Cardiac muscle cell (in vitro differentiated cells and primary cell): ENCODE measurements at places on chromosomes 3 and 15.
A peak's percentile ranks its signal among the peaks of the same experiment; 100 is the strongest.

DNA sequence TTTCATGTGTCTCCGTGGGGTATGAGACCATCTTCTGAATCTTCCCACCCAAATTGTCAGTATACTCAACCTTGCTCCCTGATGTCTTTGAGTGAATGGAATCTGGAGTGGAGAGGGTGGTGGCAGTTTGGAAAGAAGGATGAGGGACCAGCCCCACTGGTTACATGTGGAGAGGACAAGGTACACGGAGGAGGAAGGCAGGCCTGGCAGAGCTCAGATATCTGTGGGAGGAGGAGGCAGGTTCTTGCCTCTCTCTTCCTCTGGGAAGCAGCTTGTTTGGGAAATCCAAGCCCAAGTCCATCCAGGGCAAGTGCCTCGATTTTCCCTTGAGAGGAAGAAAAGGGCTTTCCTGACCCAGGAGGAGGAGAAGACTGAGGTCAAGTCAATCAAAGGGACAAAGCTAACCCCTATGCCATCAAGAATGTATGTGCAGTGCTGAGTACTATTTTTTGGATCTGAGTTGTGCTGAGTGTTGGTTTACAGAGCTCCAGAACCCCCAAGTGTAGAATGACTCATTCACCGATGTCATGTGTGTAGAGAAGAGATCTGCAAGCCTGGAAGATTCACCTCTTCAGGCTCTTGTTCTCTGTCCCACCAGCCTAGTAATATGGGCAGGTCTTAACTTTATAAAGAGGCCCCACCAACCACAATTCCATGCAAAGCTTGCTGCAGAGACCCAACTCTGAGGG, 19.8 kb upstream of the LOXL1 start:
- no peak for DNase-seq

DNA sequence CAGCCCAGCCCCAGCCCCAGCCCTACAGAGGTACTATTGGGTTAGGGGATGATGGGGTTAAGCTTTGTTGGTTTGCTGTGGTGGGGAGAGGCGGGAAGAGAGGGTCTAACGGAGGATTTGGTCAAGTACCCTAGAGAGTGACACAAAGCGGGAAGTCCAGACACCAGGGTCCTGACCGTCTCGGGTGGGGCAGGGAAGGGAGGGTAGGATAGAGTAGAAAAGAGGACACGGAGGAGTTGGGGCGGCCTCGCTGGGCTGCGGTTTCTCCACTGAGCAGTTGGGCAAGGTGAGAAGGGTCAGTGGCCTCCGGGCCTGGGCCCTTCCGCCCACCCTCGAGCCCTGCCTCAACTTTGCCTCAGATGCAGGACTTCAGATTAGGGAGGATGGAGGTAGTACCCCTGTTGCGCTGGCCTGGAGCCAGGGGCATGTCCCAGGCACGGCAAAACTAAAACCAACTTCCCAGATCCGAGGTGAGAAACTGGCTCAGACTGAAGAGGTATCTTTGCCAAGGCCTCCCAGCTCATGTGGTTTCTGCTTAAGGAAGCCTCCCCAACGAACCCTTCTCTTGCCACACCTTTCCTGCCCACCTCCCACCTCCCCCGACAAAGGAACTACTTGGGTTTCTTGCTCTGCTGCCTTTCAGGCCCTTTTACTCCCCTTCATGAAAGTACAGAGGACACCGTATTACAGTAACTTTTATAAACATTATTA, 551 bp downstream of the PML start:
- no peak for DNase-seq

GRCh38 chr3:21944251-21944650, 193.2 kb upstream of the ZNF385D start:
- DNase-seq = peak; percentile 12

- DNase-seq = no peak
Observed at GRCh38 chr3:3801494-3801841, 2.2 kb downstream of the LRRN1 start.

DNA sequence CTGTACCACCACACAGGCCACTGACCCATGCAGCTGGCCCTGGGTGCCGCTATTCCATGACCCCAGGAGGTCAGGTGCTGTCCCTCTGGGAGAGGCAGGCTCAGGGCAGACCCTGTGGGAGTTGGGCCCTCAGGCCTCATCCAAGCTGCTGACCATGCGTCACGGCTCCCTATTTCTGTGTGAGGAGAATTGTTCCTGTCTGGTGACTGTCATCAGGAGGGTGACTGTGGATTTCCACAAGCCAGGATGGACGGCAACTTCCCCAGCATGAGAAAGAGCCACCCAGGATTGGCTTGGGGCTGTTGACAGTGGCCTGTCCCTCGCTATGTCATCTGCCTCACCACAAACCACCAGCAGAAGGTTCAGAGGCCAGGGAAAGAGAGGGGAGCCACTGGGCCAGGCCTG, 41.4 kb downstream of the ZDHHC19 start:
- DNase-seq = no peak

- no peak for DNase-seq
Observed at GRCh38 chr3:70849911-70850699, 537.7 kb upstream of the MDFIC2 start.

- DNase-seq = no peak
Observed at GRCh38 chr3:142734834-142735233, 11.0 kb downstream of the TRPC1 start.

- peak; percentile 79 for DNase-seq
Observed at GRCh38 chr15:96340598-96341512, 10.4 kb downstream of the NR2F2 start.

GRCh38 chr3:108100906-108101660, 10.3 kb upstream of the CD47 start:
- no peak for DNase-seq

DNA sequence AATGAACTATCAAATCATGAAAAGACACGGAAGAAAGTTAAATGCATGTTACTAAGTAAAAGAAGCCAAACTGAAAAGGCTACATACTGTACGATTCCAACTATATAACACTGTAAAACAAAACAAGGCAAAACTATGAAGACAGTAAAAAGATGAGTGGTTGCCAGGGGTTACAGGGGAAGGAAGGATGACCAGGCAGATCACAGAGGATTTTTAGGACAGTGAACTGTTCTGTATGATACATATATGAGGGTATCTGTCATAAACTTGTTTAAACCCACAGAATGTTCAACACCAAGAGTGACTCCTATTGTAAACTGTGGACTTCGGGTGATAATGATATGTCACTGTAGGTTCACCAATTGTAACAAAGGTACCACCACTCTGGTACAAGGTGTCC, 60.6 kb downstream of the CHSY1 start:
- no peak for DNase-seq

DNA sequence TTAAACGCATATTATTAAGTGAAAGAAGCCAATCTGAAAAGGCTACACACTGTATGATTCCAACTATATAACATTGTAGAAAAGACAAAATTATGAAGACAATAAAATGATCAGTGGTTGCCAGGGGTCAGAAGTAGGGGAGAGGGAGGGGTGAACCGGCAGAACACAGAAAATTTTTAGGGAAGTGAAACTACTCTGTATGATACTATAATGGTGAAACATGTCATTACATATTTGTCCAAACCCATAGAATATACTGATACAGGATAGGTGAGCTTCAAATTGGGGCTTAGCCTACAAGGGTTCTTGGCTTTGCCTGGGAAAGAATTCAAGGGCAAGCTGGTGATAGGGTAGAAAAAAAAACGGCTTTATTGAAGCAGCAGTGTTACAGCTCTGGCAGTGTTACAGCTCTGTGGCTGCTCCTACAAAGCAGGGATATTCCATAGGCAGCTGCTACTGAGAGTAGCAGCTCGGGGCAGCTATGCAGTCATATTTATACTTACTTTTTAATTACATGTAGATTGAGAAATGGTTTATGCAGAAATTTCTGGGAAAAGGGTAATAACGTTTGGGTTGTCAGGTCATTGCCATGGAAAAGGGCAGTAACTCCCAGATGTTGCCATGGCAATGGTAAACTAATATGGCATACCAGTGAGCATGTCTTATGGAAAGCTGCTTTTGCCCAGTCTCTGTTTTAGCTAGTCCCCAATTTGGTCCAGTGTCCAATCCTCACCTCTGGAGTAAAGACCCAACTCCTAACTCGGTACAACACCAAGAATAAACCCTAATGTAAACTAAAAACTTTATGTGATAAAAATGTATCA, 125.1 kb upstream of the SLC25A36 start:
- DNase-seq = no peak

- DNase-seq = no peak
Observed at GRCh38 chr3:3893590-3893989, 94.4 kb downstream of the LRRN1 start.

DNA sequence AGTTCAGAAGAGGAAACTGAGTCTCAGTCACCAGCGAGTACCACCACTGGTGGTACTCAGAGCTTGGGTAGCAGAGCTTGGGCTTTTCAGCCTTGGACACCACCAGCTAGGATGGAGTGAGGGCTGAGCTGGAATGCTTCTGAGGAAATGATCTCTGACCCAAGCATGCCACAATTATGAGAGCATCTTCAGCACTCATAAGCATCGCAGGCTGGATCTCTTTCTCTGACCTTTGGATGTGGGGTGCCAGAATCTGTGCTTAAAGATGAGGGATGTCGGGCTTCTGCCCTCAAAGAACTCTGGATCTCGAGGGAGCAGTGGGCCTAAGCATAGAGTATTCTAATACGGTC, 36.4 kb downstream of the ZNF710 start:
- no peak for DNase-seq

DNA sequence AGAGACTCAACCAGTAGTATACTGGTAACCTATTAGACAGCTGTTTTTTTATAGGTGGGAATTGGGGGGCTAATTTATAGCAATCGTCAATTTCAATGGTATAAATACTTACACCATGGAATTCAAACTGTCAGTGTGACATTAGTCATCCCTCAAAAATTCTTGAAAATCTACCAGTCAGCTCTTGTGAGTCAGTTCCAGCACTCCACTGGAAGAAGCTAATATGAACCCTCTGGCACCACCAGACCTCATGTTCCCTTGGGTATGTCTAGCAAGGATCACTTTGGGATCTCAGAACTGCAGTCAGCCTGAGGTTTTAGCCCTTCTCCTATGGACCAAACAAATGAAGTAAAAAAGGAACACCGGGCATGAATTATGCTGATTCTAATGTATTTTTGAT, 11.8 kb upstream of the UACA start:
- DNase-seq = peak; percentile 71

DNA sequence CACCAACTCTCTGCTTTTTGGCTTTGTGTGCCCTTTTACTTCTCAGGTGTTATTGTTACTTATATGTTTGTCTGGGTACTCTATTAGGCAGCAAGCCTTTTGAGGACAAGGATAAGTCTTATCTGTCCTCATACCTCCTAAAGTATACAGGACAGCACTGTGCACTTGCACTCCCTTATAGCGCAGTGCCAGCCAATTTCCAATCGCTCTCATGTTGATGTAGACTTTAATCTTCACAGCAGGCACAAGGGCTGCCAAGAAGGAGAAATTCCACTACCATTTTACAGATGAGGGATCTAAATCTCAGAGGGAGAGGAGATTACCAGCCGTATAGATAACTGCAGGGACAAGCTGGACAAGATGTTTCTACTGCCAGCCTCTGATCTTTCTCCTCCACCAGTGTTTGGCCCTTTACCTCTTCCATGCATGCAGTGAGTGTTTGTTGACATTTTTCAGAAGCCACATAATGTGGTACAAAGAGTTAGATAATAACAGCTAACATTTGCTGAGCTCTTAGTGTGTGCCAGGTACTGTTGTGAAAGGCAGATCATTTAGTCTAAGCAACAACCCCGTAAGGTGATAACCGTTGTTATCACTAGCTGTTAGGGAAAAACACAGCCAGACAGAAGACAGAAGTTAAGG, 30.1 kb downstream of the SST start:
- no peak for DNase-seq

GRCh38 chr3:9157651-9158362, 91.6 kb downstream of the SRGAP3 start:
- DNase-seq = peak; percentile 4

DNA sequence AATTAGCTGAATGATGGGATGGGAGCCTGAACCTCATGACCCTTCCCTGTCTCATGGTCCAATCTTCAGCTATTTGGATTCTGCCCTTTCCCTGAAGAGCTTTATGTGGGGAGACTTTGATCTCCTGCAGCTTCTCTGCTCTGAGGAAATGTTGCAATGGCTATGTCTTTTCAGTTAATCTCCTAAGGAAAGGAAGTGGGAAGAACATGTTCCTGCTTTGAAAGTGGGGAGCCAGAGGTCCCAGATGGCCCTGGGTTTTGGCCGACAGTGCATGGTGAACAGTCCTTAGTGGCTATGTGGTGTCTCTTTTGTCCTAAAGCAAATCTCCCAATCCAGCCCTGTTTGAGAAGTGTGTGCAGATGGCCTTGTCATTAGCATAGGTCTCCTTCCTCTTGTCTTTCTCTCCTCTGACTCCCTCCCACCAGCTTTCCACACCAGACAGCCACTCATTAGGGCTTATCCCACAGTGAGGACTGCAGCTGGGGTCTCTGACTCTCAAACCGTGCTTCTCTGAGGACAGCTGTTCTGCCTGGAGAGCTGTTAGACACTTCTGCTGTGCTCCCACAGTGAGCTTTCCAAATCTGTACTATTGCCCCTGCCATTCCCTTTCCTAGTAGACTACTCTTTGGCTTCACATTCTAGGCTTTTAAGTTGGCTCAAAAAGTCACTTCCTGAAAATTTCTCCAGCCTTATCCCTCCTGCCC, 365.8 kb upstream of the UMPS start:
- DNase-seq = no peak

DNA sequence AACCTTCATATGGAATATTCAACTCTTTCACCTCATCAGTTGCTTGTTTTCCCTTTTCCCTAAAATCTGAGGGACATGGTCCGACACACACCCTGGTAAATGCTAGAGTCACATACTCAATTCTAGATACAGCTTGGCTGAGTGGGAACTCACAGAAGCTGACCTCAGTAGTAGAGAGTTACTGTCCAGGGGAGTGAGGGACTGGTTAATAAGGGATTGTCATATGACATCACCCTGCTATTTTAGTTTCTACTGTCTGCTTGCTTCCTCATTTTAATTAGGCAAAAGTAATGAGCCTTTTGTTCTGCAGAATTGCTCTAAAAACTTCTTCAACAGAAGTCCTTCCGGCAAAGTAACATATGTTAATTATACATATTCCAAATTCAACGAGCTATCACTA, 244.5 kb downstream of the ZIC4 start:
- no peak for DNase-seq

- DNase-seq = peak; percentile 52
Observed at GRCh38 chr3:124467980-124468902, 262.0 kb upstream of the UMPS start.

DNA sequence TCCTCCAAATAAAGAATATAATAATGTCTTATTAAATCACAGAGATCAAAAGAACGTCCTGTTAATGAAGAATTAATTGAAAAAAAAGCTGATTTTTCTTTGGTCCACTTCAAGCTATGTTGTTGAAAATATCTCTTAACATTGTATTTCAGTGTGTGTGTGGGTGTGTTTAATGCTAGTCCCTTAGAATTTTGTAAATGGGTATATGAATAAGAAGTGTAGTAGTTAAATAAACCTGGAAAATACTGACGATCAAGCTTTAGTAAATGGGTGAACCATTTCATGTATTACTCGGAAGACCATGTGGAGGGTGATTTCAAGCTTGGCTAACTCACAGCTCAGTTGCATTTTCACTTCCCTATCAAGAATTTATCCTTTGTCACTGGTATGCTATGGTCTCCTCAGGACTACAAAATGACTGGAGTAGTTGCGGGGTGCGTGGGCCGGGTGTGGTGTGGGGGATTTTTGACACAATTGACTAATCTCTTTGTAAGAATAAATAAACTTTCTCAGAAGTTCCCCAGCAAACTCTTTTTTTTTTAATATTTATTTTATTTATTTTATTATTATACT, 586.4 kb downstream of the GRM7 start:
- DNase-seq = no peak

- DNase-seq = no peak
Observed at GRCh38 chr15:71168166-71168834, 53.0 kb downstream of the THSD4 start.

GRCh38 chr15:44081026-44082013, 113.8 kb downstream of the FRMD5 start:
- DNase-seq = no peak

- DNase-seq = no peak
Observed at GRCh38 chr3:153195349-153195879, 33.4 kb downstream of the RAP2B start.
